ENCODE measurements at places on chromosomes 1 and 21.
A peak's percentile ranks its signal among the peaks of the same experiment; 100 is the strongest.

- no peak for DNase-seq
These were observed 30.8 kb downstream of the MRPL37 start for GRCh38 chr1:54230507-54231339.

GRCh38 chr1:41013796-41014195 lies 7.7 kb downstream of the SLFNL1 start:
- no peak for DNase-seq

- DNase-seq: no peak
These were observed 152.7 kb downstream of the PIK3R3 start for GRCh38 chr1:45979778-45980176.

GRCh38 chr1:152035539-152036266 lies 1.1 kb downstream of the S100A11 start:
- no peak for DNase-seq

GRCh38 chr21:34116569-34116968 lies 43.2 kb downstream of the MRPS6 start:
- DNase-seq: no peak

GRCh38 chr1:9101510-9102146 lies 27.3 kb downstream of the GPR157 start:
- no peak for DNase-seq

DNA sequence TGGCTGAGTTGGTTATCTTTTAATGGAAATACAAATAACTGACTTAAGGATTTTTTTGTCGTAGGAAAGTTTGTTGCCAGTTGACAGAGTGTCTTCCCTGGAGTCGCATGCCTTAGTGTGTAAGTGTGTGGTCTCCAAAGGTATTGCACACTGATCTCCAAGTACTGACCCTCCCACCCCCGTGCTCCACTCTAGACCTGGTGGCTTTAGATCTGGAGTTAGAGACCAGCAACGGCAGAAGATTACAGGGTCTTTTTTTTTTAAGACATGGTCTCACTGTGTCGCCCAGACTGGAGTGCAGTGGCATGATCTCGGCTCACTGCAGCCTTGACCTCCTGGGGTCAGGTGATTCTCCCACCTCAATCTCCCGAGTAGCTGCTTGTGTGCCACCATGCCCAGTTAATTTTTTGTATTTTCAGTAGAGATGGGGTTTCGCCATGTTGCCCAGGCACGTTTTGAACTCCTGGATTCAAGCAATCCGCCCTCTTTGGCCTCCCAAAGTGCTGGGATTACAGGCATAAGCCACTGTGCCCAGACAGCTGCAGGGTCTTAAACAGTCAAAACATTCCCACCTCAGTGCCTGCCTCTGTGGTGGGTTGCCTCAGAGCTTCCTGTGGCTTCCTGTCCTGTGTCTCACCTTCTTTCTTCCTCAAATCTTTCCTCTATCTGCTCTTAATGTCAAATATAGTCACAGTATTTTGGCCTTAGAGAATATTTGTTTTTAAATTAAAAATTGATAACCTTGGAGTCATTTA lies 6.9 kb downstream of the TRAPPC10 start:
- no peak for DNase-seq

DNA sequence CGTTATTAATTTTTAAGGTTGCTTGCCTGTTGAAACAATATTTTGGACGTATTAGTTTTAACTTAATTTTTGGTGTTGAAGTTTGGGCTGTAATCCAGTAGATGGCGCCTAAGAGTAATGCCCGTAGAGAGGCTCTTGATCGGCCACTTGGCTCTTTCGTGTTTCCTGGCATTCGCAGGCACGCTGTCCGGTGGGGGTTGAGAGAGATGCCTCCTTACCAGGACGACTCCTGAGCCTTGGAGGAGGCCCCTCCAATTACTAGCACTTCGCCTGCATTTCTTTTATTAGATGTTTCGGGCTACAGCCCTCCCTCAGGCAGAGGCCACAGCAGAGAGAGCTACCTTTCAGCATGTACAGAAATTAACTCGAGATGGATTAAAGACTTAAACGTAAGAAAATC lies 12.0 kb downstream of the OR2M4 start:
- peak; percentile 0 for DNase-seq

- no peak for DNase-seq
These were observed 99.3 kb downstream of the RAVER2 start for GRCh38 chr1:64844175-64844574.

- no peak for DNase-seq
These were observed 468.7 kb upstream of the B3GALT2 start for GRCh38 chr1:193654951-193655735.

- DNase-seq: no peak
These were observed 396.6 kb downstream of the NPHP4 start for GRCh38 chr1:5595531-5596170.

GRCh38 chr1:36894824-36895223 lies 139.5 kb downstream of the GRIK3 start:
- no peak for DNase-seq

- no peak for DNase-seq
These were observed 240.0 kb upstream of the CAMK1G start for GRCh38 chr1:209343511-209343910.

GRCh38 chr1:7667625-7668218 lies 103.4 kb upstream of the VAMP3 start:
- peak; percentile 79 for DNase-seq

- DNase-seq: no peak
These were observed 10.0 kb downstream of the NCF2 start for GRCh38 chr1:183580281-183580682.

DNA sequence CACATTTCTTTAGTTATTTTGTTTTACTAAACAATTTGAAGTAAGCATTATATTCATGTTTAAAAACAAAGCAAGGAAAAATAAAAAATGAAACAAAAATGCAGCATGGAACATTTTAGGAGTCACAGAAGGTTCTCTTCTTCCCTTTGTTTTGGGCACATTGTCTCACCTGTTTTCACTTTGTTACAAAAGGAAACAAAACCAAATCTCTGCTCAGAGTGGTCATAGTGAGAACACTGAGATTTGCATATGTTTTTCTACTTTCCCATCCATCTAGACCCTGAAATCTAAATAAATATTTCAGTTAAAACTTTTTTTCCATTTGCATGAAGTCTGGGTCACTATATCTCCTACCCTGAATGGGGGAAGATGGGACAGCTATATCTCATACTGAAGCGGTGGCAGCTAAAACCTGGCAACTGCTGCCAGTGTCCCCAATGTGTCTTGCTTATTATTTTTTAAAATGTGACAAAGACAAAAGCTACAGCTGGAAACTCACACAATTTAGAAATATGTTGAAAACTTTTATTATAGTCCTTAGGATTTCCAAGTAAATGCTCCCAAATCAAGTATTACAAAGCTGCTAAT lies 3.5 kb downstream of the EXOC8 start:
- DNase-seq: no peak

- no peak for DNase-seq
These were observed 20.5 kb upstream of the ST3GAL3 start for GRCh38 chr1:43686801-43687200.

GRCh38 chr1:213820362-213821149 lies 167.2 kb upstream of the PROX1 start:
- DNase-seq: no peak

- DNase-seq: no peak
These were observed 4.6 kb downstream of the MIB2 start for GRCh38 chr1:1619917-1620361.

DNA sequence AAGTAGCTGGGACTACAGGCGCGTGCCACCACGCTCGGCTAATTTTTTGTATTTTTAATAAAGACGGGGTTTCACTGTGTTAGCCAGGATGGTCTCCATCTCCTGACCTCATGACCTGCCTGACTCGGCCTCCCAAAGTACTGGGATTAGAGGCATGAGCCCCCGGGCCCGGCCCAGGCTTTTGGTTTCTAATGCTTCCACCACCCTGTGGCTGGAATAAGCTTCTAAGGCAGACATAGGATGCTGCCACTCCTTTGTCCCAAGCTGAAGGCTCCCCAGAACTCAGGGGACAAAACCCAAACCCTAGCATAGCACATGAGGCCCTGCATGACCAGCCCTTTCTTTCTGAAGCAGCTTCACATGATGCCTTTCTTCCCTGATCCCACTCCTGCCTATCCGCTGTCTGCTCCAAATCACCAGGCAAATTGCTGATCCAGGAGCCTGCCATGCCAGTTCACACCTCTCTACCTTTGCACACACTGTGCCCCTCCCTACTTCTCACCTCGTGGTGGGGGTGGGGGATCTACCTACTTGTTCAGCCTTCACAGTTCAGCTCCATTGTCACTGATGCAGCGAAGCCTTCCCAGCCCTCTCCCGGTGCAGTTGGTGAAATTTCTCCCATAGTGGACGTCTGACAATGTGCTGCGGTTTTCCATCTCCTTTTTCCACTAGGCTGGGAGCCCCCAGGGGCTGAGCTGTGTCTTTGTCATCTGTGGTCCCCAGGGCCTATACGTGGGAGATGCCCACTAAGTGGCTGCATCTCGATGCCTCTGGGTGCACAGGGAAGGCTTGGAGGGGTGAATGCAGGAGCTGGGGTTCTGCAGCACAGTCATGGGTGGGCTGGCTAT lies 6.9 kb downstream of the PTPRU start:
- no peak for DNase-seq

- DNase-seq: no peak
These were observed 1.2 kb upstream of the PADI2 start for GRCh38 chr1:17120481-17120877.

DNA sequence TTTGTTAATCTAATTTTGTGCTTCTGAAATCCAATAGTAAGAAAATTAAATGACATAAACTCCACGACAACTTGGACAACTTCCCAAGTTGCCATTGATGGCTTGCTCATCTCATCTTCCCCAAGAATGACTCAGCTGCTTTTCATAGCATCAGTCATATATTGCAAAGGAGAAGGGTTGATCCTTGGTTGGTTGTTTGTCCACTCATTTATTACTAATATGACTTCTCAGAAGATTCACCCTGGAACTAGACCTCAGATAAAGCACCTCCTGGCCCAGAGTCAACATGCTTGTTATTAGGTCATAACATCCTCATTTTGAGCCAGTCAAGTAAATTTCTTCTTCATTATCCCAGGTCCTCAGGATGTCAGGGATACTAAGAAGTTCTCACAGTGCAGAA lies 2.3 kb upstream of the LCE3D start:
- no peak for DNase-seq

- DNase-seq: no peak
These were observed 203.4 kb upstream of the SPAG17 start for GRCh38 chr1:118388301-118388959.

DNA sequence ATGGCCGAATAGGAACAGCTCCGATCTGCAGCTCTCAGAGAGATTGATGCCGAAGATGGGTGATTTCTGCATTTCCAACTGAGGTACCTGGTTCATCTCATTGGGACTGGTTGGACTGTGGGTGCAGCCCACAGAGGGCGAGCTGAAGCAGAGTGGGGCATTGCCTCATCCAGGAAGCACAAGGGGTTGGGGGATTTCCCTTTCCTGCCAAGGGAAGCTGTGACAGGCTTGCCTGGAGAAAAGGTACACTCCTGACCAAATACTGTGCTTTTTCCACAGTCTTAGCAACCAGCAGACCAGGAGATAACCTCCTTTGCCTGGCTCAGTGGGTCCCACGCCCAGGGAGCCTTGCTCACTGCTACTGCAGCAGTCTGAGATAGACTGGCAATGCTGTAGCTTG lies 66.9 kb downstream of the HSD3B1 start:
- DNase-seq: no peak

- no peak for DNase-seq
These were observed 35.6 kb downstream of the NUF2 start for GRCh38 chr1:163357378-163357777.

- DNase-seq: no peak
These were observed 128.7 kb downstream of the PPIAL4G start for GRCh38 chr1:148354284-148354912.

- no peak for DNase-seq
These were observed 423.8 kb upstream of the CXADR start for GRCh38 chr21:17089091-17089491.

- DNase-seq: no peak
These were observed 47.1 kb downstream of the FCRL3 start for GRCh38 chr1:157653494-157653873.
